Stimulated activated CD4-positive, alpha-beta T cell treated with anti-CD3 and anti-CD28 coated beads, Interleukin-4, amount 100 ng/mL, for 24 hours (primary cell): ENCODE measurements at places on chromosomes 3 and 15.
A peak's percentile ranks its signal among the peaks of the same experiment; 100 is the strongest.

- no peak for DNase-seq
Observed at GRCh38 chr15:95656595-95656994, 673.9 kb upstream of the NR2F2 start.

DNA sequence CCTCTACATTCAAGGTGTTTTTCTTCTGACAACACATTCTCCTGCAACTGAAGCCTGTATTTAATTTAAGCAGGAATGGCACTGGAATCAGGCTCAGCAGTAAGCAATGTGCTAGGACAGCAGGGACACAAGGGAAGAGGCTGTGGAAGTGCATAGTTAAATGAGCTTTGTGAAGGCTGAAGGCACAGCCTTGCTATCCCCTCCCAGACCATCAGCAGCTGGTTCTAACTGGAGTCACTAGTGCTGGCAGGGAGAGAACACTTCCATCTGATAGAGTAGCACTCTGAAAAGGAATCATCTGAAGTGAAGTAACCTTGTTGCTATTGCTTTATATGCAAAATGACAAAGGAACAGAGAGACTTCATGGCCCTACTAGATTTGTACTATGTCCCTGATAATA lies 14.7 kb downstream of the UQCC5 start:
- DNase-seq, result no peak

DNA sequence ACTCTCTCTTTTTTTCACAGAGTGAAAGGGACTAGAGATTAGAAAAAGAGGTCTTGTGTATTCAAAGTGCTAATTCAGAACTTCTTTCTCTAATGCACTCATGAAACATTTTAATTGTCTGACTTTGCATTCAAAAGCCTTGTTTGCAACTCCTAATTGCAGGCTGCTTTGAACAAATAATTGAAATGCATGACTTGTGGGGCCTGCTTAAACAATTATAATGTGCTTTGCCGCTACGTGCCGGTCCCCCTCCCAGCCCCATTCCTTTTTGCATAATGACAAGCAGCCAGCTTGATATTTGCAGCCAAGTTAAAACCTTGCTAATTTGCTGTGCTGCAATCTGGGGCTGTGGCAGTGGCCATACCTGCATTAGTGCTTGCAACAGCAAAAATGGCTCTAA lies 114.5 kb downstream of the FOXB1 start:
- DNase-seq, result no peak

- DNase-seq, result no peak
Observed at GRCh38 chr3:74390121-74390877, 224.2 kb downstream of the CNTN3 start.

- no peak for DNase-seq
Observed at GRCh38 chr3:159234306-159234705, 432.5 kb downstream of the MFSD1 start.

DNA sequence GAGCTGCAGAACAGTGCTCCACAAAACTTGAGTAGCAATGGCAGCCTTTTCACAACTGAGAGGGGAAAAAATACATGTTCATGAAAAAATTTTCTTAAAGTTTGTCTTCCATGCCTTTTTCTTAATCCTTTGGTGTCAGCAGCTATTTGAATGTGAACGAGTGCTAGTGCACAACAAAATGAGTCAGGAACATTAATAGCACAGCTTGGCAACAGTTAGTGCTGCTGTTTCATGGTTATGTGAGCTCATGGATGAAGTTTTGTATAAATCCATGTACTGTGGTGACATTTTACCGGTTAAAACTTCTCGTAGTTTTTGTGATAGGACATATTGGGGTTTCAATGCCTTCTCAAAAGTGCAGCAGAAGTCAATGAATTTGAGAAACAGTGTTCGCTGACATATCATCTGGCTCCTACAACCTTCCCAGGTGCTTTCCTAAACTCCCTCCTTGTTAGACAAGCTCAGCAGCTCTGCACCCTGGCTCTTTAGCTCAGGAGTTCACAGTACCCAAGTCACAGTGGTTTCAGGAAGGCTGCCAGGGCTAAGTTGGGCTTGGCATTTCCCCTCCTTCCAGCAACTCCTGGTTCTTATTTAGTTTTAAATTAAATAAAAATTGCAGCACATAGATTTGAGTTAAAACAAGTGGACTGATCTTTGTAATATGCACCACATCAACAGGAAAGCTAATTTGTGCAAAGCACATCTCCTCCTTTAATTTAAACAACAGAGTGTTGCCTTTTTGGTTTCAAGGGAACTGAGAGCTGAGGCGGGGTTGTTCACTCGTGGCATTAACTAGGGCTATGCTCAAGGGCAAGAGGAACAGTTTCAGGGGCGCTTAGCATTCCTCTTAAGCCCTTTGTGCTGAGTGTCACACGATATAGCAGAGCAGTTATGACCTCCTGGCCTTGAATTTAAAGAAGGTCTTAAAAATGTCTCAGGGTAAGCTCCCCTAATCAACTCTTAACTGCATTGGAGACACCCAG lies 362.8 kb downstream of the CHST2 start:
- no peak for DNase-seq

GRCh38 chr3:128052595-128053351 lies 536 bp downstream of the SEC61A1 start:
- DNase-seq, result no peak

DNA sequence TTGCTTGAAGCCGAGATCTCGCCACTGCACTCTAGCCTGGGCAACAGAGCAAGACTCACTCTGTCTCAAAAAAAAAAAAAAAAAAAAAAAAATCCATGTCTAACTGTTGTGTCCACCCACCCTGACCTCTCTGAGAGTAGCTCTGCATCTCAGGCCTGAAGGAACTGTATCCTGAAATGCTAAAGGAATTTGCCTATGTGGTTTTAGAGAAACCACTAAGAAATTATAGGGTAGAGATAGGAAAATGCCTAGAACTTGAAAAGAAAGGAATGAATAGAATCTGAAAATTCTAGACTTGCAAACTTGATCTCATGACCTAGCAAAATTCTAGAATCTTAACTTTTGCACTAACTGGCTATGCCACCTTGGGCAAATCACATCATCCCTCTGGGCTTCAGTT lies 217.5 kb upstream of the ROPN1 start:
- no peak for DNase-seq

DNA sequence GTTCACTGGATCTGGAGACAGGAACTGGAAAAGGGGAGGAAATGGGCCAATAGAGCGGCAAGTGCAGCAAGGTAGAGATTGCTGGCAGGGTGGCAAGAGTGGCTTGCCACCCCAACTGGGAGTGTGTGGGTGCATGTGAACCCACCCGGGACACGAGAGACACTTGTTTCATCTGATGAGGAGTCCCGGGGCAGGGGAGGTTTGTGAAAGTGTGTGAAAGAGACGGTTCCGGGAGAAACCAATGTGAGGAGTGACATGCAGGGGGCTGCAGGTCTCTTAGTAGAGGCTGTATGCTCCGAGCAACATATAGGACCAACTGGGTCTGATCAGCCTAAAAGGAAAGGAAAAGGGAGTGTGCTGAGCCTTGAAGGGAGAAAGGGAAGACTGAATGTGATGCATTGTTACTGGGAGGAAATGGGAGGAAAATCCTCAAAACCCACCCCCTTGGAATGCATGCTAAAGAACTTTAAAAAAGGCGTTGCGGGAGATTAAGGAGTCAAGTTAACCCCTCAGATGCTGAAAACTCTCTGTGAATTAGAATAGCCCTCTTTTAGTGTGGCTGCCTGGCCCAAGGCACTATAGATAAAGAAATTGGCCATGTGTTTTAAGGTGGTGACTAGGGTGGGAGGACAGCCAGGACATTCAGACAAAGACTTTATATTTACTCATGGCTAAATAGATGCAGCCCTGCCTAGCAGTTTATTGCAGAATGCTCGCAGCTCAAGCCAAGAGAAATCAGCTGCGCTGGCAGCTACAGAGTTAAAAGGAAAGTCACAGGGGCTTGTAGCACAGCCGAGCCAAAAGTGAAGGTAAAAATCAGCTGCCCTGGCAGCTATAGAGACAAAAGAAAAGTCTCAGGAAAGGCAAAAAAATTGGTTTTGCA lies 9.1 kb upstream of the SLC9C1 start:
- no peak for DNase-seq

DNA sequence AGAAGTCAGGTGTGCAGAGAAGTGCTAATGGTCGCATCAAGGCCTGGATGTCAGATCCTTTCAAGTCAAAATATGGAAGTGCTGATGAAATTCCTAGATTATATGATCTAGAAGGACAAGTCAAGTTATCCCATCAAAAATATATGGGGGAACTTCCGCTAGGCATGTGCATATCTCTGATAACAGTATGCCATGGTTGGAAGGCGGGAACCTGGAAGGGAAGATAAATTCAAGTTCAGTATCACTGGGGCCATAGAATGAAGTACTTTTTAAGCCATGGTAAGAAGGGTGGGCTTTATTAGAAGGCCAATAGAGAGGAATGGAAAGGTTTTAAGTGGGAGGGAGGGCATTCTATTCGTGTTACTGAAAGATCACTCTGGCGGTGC lies 38.3 kb downstream of the MITF start:
- no peak for DNase-seq

GRCh38 chr3:193347521-193348501 lies 30.7 kb downstream of the ATP13A5 start:
- no peak for DNase-seq

DNA sequence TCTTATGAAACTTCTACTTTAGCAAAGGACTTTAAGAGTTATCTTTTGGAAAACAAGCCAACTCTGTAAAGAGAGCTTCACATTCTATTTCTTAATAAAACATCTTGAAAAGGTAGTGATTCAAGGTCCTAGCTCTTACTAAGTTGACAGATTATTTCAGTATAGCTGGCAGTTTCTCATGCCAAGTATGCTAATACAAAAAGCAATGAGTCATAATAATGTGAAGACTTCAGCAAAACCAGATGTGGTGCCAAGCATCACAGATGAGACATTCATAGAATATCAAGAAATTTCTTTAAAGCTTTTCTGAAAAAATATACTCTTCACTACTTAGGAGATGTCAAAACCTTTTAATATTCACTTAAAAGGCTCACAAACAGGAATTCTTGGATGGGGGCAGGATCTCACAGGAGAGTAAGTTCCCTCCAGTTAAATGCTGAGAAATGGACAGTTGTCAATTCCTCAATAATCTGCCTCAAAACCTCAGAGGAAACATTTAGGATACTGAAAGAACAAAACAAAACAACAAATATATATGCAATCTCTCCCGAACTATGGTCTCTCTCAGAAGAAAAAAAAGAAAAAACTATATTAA lies 45.6 kb downstream of the DCBLD2 start:
- no peak for DNase-seq

GRCh38 chr3:64390893-64391292 lies 165.6 kb upstream of the PRICKLE2 start:
- DNase-seq, result no peak

GRCh38 chr3:77038930-77039605 lies 831 bp upstream of the ROBO2 start:
- DNase-seq, result no peak

DNA sequence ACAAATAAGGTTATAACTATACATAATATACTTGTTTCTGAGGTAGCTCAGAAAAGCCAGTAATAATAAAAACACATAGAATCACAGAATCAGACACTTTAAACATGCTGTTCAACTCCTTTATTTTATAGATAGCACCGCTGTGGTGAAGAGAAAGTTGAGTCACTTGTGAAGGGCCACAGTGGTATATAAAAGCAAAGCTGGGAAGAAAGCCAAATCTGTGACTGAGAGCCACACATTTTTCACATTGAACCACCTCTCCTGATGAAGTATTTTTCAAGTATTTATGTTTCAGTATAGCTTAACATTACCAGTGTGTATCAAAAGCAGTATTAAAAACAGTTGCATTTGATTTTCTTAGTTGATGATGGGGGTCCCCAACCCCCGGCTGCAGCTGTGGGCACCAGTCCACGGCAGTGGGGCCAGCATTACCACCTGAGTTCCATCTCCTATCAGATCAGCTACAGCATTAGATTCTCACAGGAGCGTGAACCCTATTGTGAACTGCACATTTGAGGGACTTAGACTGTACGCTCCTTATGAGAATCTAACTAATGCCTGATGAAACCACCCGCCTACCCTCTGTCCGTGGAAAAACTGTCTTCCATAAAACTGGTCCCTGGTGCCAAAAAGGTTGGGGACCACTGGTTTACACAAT lies 46.2 kb downstream of the TBL1XR1 start:
- peak; percentile 26 for DNase-seq

GRCh38 chr3:195180490-195181112 lies 90.4 kb downstream of the XXYLT1 start:
- no peak for DNase-seq

GRCh38 chr3:9666704-9667445 lies 17.6 kb downstream of the MTMR14 start:
- no peak for DNase-seq

DNA sequence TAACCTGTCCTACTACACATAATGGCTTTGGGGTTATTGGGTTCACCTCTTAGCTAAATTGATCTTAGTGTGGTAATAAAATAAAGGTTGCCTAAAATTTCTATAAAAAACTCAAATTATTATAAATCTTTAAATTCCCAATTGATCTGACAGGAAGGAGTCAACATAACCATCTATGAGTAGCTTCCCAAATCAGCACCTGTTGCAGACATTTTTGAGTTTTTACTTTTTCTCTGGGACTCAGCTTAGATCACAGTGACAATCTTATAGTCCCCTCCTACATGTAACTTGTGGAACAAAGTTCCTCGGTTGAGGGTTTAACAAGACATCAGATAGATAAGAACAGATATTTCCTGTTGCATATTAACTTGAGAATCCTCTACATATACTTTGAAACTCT lies 601.0 kb downstream of the TUSC7 start:
- DNase-seq, result no peak

DNA sequence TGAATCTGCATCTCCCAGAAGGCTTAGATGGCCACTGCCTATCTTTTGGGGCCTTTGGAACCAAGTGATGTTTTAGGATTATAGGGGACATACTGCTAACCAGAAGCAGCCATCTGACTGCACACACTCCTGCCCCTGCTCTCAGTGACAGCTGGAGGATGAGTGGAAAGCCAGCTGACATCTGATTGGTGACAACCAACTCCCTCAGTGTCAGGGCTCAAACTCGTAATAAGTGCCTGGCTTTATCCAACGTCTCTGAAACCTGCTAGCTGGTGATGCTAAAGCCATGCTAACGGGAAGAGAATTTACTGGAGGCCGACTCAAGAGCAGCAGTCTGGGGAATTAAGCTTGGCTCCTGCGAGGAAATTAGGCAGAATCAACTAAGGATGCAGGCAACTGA lies 35.1 kb downstream of the KY start:
- DNase-seq, result no peak

DNA sequence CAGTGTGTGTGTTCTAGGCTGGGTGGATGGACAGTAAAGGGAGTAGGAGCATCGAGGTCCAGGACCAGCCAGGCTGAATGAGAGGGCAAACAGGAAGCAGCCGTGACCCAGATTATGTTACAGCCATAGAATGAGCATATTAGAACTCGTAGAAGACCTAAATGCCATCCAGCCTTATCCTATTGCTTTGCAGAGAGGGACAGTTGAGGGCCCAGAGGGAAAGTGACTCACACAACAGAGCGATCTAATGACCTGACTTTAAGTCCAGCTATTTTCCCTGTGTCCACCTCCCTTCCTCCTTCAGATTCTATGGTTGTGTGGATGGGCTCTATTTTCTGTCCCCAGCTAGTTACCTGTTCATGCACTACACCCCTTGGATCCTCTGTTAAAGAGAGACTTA lies 634.1 kb upstream of the TBL1XR1 start:
- no peak for DNase-seq

DNA sequence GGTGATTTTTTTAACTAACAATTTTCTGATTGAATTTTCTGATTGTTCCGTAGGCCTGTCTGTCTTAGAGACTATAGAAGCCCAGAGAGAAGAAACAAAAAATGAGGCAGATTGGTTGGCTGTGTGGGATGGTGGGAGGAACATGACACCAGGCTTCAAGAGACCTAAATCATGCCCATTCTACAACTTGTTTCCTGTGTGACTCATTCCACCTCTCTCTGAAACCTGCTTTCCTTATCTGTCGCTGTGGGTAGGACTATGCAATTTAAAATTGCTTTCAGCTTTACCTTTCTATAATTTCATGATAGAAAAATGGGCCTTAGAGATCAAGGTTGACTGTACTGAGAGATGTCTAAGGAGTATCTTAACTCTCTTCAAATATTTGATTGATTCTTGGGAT lies 44.5 kb downstream of the OXNAD1 start:
- peak; percentile 70 for DNase-seq
